Left renal pelvis (tissue), 4 donors: ENCODE measurements at places on chromosomes 2 and 18.

GRCh38 chr2:226847511-226847910, 11.7 kb downstream of the RHBDD1 start:
- DNase-seq = no peak

DNA sequence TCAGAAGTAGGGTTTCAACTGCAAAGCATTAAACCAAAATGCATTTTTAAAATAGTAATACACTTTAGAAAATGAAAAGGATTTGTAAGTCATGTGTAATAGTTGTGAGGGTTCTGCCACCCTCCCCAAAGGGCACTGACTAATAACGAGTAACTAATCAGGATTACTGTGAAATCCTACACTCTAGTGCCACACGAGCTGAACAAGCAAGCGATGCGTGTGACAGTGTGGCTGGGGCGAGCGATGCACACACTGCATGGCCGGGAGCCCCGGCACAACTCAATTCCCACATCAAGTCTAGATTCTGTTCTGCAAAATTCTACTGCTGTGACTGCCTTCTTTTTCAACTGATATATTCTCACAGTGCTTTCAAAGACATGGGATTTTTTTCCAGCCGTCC, 156.4 kb downstream of the SEPTIN10 start:
- DNase-seq = no peak

DNA sequence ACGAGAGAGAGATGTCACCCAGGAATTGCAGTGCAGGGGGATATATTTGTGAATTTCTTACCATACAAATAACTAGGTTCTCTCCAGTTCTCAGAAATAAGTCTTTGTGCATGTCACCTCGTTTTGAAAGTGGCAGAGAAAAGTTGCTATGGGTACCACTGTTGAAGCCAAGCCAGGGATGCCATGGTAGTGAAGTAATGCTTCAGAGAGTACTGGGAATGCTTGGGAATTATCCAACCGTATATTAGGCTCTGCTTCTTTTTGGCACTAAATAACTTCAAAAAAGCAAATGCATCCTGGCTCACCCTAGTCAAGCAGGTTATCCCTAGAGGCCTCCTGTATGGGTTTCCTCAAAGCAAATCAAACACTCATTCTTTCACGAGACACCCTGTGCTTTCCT, 50.7 kb upstream of the DDX18 start:
- no peak for DNase-seq

DNA sequence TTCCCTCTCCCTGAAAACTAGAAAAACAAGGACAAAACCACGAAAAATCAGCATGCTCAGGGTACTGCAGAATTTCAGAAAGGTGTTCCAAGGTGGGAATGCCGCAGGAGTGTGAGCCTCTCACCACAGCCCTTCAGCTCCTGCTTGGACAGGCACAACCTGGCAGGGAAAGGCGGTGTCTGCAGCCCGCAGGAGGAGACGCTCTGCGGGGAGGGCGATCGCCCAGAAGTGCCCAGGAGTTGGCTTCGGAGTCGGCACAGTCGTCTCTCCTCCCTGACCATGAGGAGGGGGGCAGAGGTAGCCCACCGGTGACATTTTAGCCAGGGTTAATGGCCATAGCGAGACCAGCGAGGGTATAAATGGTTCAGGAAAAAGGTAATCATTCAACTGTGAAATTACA, 57.2 kb downstream of the TMEM18 start:
- DNase-seq = no peak

DNA sequence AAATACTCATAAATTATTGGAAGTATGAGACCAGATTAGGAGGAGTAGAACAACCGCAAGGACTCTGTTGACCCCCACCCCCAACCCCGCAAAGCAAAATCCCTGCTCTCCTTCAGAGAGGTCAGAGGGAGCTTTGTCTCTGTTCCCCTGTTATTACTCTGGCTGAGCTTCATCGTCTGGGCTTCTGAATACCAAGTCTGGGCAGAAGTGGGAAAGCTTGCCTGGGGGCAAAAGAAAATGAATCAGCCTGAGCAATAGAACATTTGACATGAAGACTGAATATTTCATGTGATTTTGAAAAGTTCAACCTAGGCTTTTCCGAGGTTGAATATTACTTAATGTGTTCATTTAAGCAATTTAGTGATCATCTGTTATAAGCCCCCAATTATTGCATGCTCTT, 114.6 kb upstream of the ARHGAP28 start:
- DNase-seq = no peak

DNA sequence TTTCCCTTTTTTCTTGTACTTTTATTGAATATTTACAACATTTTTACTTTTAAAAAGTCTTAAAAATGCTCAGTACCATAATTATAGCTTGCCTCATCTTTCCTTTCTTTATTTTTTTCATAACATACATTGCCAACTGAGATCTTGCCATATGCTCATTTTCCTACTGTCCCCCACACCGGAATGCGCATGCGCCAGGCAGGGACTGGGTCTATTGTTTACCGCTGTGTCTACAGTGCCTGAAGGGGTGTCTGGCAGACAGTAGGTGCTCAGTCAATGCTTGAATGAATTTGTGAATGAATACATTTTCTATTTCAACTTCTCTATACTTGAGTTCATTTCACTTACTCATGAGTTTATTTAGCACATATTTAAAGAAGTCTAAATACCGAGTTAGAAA, 158.0 kb downstream of the CYP26B1 start:
- DNase-seq = no peak

DNA sequence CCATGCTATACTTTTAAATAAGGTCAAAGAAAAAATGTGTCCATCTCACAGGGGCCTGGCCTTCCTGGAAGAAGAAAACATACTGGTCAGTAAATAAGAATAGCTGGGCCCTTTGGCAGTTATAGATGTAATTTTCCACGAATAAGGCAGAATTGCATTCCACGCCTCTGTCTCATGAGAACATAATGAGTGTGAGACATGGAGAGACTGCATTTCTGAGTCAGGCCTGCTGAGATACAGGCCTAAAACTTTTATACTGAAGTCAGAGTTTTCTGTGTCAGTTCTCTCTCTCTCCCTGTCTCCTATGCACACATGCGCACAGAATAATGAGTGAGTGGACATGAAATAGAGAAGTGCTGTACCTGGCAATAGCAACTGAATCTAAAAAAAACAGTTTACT, 20.4 kb upstream of the IL1R1 start:
- DNase-seq = no peak

DNA sequence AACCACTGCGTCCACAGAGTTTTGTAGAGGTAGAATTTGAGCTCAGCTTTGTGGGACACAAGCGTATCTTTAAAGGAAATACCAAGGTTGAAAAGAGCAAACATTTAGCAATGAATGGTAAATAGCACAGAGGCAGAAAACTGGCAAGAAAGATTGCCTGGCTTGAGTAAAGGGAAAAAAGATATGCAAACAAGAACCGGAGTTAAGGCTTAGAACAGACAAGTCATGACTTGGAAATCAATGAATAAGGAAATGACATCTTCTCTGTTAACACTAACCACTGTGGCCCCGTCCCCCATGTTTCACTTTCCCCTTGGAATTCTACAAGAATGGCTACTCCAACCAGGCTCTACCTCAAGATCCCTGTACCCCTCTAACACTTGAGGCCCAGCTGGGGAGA, 3.8 kb downstream of the STAM2 start:
- no peak for DNase-seq

DNA sequence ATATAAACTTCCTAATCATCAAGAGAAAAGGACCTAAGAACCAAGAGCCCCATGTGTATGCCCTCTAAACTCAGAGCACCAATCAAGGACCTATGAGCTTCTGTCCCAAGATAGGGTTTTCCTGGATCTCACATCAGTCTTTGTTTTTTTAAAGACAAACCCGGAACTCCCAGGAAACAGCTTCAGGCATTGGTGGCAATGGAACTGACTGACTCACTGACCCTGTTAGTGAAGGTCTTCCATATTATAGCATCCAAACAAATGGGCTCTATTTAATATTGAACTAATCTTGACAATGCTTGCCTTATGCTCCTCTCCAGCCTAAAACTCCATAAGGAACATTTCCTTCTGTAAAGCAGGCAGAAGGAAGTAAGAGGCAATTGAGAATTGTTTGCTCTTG, 63.5 kb upstream of the RPE start:
- DNase-seq = no peak
